ENCODE measurements at places on chromosomes 3 and 15. TPM values are rescaled to one million over a fixed set of nuclear protein-coding genes. Genes with fewer than 3 reads are reported as not detected.

The PLIN1 gene
- total RNA-seq, result not detected

The CD200 gene
- 1.9 TPM for total RNA-seq

- DNase-seq, result peak; percentile 15
Measured at GRCh38 chr3:184359610-184360009, 1.8 kb downstream of the CLCN2 start.

GRCh38 chr15:90557186-90558084 is 27.7 kb downstream of the CRTC3 start:
- peak; percentile 49 for DNase-seq

- DNase-seq, result no peak
Measured at GRCh38 chr3:81003008-81003645, 758.3 kb downstream of the GBE1 start.

- no peak for DNase-seq
Measured at GRCh38 chr15:99424131-99424571, 141.6 kb upstream of the MEF2A start.

GRCh38 chr3:98903705-98904481 is 2.4 kb upstream of the DCBLD2 start:
- DNase-seq, result no peak

DNA sequence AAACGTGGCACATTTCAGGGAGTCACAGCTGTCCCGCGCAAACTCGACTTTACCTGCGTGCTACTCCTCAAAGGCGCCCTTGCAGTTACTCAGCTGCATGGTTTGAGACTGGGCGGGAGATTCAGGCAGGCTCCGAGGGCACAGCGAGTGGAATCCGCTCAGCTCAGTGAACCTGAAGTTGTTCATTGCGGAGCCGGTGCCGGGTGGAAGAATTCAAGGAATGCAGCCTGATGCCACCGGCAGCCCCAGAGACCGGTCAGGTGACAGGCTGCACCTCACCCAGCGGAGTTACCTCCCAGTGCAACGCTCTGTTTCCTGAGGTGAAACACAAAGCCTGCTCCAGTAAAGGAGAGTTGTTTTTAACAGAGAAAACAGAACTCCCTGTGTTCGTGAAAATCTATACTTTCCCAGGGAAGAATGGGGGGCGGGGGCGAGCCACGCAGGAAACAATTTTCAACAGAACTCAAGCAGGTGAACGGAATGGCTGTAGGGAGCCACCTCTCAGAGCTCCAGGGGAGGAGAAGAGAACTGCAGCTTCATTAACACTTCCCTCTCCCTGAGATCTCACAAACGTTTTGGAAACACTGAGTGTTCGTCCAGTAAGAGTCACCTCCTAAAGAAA is 3.8 kb downstream of the VEPH1 start:
- peak; percentile 17 for DNase-seq

The ZKSCAN7 gene
- 2.1 TPM for total RNA-seq

DNA sequence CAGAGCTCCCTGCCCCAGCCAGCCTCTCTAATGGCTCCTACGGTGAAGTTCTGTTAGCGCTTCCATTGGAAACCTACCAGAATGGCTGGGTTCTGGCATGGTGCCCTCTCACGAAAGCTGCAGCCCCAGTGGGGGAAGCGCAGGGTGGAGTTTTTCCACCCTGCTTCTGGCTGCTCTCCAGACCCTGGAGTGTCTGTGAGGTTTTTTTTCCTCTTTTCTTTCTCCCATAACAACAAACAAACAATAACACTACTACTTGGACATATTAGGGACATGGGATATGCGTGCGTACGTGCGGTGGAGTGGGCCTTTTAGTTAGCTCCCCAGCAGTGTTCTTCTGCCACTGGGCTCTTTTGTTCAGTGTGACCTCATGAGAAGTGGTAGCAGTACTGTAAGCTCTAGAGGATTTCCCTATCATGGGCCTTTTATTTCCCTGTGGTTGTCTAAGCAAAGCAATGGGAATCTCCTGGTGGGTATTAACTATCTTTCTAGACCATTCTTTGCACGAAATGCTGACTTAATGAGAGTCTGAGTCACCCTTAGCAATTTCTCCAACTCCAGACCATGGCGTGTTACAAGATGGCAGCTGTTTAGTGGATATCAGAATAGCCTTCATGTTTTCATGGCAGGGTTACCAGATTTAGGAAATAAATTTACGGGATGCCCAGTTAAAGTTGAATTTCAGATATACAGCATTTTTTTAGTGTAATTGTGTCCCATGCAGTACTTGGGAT is 161.9 kb downstream of the FNDC3B start:
- DNase-seq, result peak; percentile 34

- no peak for DNase-seq
Measured at GRCh38 chr3:99859825-99860224, 42.2 kb downstream of the CMSS1 start.

The GATM gene
- 0.85 TPM for total RNA-seq

- DNase-seq, result no peak
Measured at GRCh38 chr3:168248383-168249204, 152.9 kb upstream of the GOLIM4 start.

DNA sequence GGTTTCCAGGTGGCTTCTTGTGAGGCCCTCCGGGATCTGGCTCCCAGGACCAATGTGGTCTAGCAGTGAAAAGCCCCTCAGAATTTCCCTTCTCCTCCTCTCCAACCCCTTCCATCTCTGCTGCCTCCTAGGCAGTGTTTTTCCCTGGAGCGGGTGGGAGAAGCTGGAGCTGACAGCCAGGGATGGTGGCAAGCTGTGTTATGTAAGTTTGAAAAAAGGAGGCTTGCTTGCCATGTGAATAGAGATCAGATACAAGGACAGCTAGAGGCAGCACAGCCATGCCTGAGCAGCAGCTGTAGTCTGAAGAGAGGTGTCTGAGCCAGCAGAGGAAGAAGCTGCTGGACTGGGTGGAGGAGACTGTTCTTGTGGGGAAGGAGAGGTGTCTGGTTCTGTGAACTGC is 20.6 kb downstream of the SNAPC5 start:
- no peak for DNase-seq

The FBXW12 gene
- not detected for total RNA-seq

- peak; percentile 54 for DNase-seq
Measured at GRCh38 chr15:87896936-87897335, 359.6 kb downstream of the NTRK3 start.

The PCOLCE2 gene
- total RNA-seq, result 57.2 TPM

DNA sequence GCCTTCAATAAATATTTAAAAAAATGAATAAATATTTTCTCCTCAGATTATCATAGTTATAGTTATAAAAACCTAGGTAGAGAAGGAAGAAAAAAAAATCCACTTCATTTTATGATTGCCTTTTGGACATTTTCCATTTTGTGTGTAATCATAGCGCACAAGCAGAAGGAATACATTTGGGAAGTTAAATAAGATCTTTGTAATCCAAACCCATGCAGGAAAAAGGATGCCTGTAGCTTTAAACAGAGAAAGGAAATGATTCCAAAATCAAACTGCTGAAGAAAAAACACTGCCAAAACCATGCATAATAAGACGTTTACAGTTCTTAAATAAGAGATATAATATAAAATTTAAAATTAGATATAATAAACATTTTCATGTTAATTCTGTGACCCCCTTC is 7.4 kb upstream of the CCDC54 start:
- DNase-seq, result no peak

DNA sequence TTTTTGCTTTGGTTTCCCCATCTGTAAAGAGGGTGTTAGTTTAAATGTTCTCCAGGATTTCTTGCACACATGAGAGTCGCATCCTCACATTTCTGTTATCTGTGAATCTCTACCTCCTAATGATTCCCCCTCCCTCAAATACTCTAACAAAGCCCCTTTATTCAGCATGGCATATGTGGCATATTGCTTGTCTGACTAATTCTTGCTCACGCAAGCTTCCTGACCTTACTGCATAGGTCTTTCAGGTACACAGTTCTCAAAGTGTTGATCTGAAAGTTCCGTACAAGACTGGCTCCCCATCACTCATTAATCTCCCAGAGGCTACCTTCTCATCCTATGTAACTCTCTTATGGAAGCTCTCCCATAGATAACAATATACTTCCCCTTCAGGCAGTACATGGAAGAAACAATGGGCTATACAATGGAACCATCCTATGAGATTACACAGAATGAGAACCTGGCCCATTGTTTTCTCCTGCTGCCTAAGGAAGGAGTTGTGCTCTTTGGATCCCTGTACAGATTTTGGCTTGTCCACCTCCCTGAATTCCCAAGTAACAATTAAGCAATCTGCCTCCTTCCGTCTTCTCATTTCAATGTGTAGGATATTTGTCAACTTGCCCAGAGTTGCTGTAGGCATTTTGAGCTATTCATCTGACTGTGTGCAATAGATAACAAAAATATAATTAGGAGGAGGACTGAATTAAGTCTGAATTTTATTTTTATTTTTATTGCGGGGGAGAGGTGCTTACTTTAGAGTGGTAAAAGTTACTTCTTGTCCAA is 51.0 kb downstream of the PPARG start:
- no peak for DNase-seq

DNA sequence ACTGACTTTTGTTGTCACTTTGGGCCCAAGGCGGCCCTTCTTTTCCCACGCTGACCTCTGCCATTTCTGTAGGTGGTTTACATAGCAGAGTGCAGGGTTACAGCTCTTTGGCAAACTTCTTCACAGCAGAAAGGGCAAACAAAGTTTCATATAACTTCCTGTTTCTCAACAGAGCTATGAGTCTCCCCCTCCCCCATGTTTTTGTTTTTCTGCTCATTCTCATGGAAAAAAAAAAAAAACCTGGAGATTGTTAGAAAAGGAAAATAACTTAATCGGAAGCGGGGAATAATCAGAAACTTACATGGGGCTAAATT is 342.0 kb upstream of the NR2F2 start:
- no peak for DNase-seq

The WNT5A gene
- 1.3 TPM for total RNA-seq

The WDR93 gene
- not detected for total RNA-seq

The SPINK8 gene
- not detected for total RNA-seq

The NTRK3 gene
- total RNA-seq, result not detected

GRCh38 chr3:150005243-150006112 is 34.8 kb upstream of the PFN2 start:
- peak; percentile 60 for DNase-seq

The FETUB gene
- not detected for total RNA-seq

The KBTBD13 gene
- total RNA-seq, result not detected

GRCh38 chr3:168088106-168088720 is 7.5 kb downstream of the GOLIM4 start:
- DNase-seq, result peak; percentile 62

The PARP14 gene
- total RNA-seq, result 23.6 TPM

- no peak for DNase-seq
Measured at GRCh38 chr3:108407886-108408285, 102.5 kb downstream of the MYH15 start.

GRCh38 chr3:126606001-126606400 is 47.3 kb upstream of the C3orf22 start:
- DNase-seq, result no peak

- no peak for DNase-seq
Measured at GRCh38 chr3:135239615-135239884, 444.5 kb downstream of the EPHB1 start.

DNA sequence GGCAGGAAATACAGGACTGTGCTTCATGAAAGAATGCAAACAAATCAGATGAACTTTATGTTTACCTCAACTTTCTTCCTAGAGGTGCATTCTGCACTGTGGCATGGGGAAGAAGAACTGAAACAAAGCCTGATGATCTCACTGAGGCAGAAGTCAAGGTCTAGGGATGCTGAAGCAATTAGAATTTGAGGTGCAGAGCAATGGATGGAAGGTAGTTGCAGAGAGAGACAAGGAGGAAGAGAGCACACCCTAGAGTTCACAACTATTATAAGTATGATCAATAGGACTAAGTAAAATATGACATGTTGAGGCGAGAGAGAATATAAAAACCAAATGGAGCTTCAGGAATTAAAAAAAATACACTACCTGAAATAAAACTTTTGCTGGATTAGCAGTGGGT is 420.1 kb downstream of the EDEM1 start:
- DNase-seq, result no peak

- peak; percentile 92 for DNase-seq
Measured at GRCh38 chr15:57527382-57528091, 64.2 kb upstream of the MYZAP start.

DNA sequence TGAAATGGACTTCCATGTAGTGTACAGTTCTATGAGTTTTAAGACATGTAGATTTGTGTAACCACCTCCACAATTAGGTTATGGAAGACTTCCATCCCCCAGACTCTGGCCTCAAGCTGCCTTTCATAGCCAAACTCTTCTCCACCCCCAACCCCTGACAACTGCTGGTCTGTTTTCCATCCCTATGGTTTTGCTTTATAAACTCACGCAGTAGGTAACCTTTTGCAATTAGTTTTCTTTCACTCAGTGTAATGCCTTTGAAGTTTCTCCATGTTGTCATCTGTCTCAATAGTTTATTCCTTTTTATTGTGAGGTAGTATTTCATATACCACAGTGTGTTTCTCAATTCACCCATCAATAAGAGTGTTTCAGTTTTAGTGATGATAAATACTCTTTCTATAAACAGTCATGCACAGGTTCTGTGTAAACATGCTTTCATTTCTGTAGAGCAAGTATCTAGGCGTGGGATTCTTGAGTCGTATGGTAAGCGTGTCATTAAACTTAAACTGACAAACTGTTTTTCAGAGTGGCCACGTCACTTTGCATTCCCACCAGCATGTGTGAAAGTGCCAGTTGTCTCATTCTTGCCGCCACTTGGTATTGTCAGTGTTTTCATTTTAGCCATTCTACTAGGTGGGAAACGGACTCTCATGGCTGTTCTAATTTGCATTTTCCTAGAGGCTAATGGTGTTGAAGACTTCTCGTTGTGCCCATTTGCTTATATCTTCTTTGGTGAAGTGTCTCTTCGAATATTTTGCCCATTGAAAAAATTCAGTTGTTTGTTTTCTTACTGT is 47.3 kb upstream of the ALDH1A3 start:
- DNase-seq, result no peak

DNA sequence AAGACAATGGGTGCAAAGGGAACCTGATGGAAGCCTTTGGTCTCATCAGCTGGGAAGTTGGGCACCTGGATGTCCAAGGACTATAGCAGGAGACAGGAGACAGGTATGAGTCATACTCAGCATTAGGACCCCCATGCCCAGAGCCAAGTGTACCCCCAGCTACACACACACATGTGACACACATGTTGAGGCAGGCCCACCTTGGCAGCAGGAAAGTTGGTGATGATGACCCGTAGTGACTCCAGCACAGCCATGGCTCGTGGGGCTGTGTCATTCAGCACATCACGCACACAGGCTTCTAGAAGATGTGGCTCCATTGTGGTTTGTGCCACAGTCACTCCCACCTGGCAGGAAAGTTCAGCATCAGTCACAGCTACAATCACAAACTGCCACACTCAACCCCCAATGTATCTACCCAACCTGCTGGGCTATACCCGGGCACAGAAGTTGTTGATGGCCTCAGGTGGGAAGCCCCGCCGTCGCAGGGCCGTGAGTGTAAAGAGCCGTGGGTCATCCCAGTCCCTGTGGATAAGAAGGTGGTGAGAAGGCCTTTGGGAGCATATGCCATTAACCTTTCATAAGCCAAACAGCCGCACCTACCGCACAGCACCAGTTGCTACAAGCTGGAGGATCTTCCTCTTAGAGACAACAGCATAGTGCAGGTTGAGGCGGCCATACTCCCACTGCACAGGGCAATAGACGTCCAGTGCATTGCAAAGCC is 5.2 kb upstream of the QRICH1 start:
- DNase-seq, result no peak

DNA sequence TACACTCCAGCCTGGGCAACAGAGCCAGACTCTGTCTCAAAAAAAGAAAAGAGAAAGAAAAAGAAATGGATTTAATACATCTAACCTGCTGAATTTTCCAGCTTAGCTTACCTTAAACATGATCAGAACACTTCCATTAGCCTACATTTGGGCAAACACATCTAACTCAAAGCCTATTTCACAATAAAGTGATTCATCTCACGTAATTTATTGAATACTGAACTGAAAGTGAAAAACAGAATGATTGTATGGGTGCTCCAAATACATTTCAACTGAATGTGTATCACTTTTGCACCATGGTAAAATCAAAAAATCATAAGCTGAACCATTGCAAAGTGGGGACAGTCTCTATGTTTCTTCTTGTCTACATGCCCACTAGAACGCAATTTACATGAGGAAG is 9.0 kb downstream of the PIK3R4 start:
- no peak for DNase-seq
